Mesenteric fat pad (tissue), 1 donor: ENCODE measurements at places on chromosomes 12 and 14. TPM values are rescaled to one million over a fixed set of nuclear protein-coding genes. Genes with fewer than 3 reads are reported as not detected.

GRCh38 chr12:121713257-121713777 is 765 bp downstream of the TMEM120B start:
- no peak for DNase-seq

GRCh38 chr14:95235351-95235750 is 78.0 kb upstream of the DICER1 start:
- peak; percentile 45 for DNase-seq

GRCh38 chr14:99612738-99613330 is 8.8 kb upstream of the CCDC85C start:
- no peak for DNase-seq

- DNase-seq: peak; percentile 85
These were observed 25.3 kb downstream of the PAPLN start for GRCh38 chr14:73262427-73263183.

GRCh38 chr14:73026243-73026844 is 562 bp downstream of the ZFYVE1 start:
- no peak for DNase-seq

DNA sequence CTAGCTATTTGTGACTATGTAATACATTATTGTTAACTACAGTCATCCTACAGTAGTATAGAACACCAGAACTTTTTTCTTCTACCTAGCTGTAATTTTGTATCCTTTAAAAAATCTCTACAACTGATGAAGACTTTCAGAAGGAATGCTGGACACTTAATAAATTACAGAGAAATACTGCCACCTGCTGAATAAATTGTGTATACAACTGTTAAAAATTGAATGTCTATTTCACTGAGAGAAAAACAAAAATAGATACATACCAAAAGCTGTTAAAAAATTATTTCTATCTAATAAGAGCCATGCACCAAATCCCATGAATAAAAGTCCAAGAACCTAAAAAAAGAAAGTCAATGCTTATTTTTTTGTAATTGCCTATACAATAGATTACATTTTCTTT is 6.6 kb downstream of the TSPAN19 start:
- no peak for DNase-seq

The SLCO1B1 gene
- not detected for total RNA-seq

The KERA gene
- total RNA-seq: not detected

The SERPINA12 gene
- total RNA-seq: not detected
